ENCODE measurements at places on chromosomes 1 and 21. TPM values are rescaled to one million over a fixed set of nuclear protein-coding genes. Genes with fewer than 3 reads are reported as not detected.

The LCE3E gene
- total RNA-seq = not detected

The LINGO4 gene
- not detected for total RNA-seq

The AIRE gene
- total RNA-seq = not detected

The SEC16B gene
- 4.0 TPM for total RNA-seq

The CYP4A11 gene
- total RNA-seq = not detected

The SFN gene
- 1.2 TPM for total RNA-seq

The MNDA gene
- not detected for total RNA-seq

The BMP8B gene
- total RNA-seq = not detected

The ZBTB37 gene
- total RNA-seq = 1.2 TPM

All from bronchus fibroblast of lung (primary cell).